Stimulated activated CD8-positive, alpha-beta memory T cell treated with anti-CD3 and anti-CD28 coated beads, Interleukin-7, amount 100 ng/mL, for 1 hour (primary cell): ENCODE measurements at places on chromosomes 2 and 18.

GRCh38 chr2:202039278-202040078 lies 5.8 kb downstream of the FZD7 start:
- DNase-seq = no peak

- no peak for DNase-seq
Measured at GRCh38 chr2:184294831-184295230, 303.5 kb upstream of the ZNF804A start.

- DNase-seq = no peak
Measured at GRCh38 chr2:2234398-2235195, 96.5 kb downstream of the MYT1L start.

- DNase-seq = no peak
Measured at GRCh38 chr2:9222239-9222892, 15.8 kb downstream of the ASAP2 start.

- no peak for DNase-seq
Measured at GRCh38 chr2:232363784-232364615, 14.6 kb upstream of the ALPP start.

- no peak for DNase-seq
Measured at GRCh38 chr2:240811346-240812300, 8.4 kb downstream of the KIF1A start.

DNA sequence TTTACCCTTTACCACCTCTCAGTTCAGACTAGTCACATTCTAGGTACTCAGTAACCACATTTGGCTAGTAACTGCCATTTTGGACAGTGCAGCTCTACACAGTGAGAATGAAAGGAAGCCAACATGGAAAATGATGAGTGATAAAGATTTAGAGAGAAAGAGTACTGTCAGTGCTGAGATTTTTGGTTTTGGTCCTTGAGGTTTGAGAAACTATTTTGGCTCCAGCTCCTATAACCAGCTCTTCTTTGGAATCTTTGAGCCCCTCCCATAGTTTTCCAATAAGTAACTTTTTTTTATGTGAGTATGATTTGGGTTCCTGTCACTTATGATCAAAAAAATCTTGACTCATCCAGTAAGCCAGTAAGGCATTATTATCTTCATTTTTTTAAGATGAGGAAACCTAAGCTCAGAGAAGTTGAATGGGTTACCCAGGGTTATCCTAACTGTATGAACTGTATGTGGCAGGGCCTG lies 173.0 kb downstream of the BABAM2 start:
- no peak for DNase-seq

GRCh38 chr2:161915121-161915520 lies 158.9 kb downstream of the DPP4 start:
- no peak for DNase-seq

DNA sequence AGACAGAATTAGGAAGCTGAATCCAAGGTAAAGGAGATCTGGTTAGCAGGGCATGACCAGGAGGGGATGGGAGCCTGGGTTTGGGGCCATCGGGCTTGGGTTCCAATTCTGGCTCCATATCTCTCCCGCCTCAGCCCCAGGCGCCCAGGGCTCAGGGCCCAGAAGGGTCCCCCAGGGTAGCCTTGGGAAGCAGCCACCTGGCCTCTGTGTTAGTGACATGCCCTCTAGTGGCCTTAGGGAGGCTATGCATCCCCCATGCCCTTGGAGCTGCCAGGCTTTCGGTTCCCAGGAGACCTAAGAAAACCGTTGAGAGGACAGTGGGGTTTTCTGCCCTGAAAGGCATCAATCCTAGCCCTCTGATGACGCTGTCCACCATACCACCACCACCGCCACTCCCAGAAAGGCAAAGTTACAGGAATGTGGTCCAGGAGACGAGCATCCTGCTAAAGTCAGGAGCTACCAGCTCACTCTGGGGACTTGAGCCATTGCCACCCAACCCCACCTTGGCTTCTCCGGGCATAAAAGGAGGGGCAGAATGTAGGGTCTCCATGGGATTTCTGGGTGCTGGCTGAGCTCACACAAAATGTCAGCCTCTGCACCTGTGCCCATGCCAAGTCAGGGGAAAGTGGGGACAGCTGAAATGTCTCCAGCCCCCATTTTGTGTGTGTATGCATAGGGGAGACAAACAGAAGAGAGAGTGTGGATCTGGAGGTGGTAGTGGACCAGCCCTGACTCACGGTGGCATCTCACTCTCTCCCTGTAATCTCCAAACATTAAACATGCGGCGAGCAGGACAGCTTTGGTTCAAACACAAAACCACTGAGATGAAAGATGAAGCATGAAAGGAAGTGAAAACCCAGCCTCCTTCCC lies 56.5 kb downstream of the EMX1 start:
- DNase-seq = no peak

GRCh38 chr18:55302167-55302833 lies 285.7 kb downstream of the TCF4 start:
- DNase-seq = no peak

GRCh38 chr18:48990481-48991318 lies 39.9 kb upstream of the SMAD7 start:
- DNase-seq = no peak

DNA sequence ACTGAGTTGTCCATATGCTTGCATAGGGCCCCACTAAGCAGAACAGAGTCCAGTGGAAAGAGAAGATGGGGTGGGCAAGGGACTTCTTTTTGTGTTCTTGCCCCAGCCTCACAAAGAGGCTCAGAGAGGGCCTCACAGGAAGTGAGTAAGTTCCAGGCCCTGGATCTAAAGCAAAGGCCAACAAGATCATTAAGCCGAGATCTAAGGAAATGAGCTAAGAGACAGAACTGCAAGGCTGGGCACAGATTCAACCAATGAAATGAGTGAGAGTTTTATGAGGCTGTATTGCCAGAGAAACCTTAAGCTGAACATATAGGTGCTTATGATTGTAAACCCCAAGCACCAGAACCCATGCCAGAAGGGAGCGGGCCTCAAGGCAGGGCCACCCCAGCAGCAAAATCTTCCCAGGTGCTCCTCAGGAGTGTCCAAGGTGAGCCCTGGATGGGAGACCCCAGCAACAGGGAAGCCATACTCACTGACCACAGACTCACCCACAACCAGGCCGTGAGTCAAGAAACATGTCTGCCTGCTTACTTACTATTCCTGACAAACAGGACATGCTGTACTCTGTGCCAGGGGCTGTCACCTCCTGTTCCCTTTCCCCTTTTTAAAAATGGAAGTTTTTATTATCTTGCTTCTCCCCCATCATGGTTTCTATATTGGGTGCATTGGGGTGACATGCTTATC lies 40.2 kb downstream of the SLC14A1 start:
- no peak for DNase-seq
